Activated CD4-positive, alpha-beta T cell treated with anti-CD3 and anti-CD28 coated beads, Interleukin-2, amount 50 U/mL, for 4 hours (primary cell): ENCODE measurements at places on chromosomes 2 and 18.

GRCh38 chr18:11269257-11269656 is 119.9 kb upstream of the PIEZO2 start:
- no peak for DNase-seq

- DNase-seq: no peak
Measured at GRCh38 chr18:77056344-77057005, 76.1 kb downstream of the MBP start.

- peak; percentile 48 for DNase-seq
Measured at GRCh38 chr2:7450188-7450832, 533.1 kb downstream of the RNF144A start.

- DNase-seq: no peak
Measured at GRCh38 chr18:34548973-34549294, 161.2 kb upstream of the DTNA start.

- DNase-seq: no peak
Measured at GRCh38 chr18:10261344-10262276, 192.8 kb upstream of the APCDD1 start.

DNA sequence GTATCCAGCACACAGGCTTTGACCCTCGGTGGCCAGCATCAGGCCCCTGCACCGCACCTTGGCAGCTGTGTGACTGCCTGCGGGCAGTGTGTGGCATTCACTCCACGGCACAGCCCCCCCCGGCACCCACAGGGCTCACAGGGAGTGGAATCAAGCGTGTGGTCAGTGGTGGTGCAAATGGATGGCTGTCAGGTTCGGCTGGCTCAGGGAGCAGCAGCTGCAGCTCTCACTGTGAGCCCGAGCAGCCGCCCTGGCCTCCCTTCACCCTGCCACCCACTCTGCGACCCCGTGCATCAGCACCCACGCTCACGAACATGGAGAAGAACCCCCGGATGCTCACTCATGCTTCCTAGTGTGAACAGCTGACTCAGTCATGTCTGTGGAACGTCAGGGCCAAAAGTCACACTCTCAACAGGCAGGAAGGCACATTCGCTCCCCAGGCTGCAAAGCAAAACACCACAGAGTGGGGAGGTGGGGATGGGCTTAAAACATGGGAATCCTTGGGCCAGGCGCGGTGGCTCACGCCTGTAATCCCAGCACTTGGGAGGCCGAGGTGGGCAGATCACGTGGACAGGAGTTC is 41.5 kb upstream of the GPC1 start:
- DNase-seq: no peak
